ENCODE measurements at places on chromosomes 11 and 22.

DNA sequence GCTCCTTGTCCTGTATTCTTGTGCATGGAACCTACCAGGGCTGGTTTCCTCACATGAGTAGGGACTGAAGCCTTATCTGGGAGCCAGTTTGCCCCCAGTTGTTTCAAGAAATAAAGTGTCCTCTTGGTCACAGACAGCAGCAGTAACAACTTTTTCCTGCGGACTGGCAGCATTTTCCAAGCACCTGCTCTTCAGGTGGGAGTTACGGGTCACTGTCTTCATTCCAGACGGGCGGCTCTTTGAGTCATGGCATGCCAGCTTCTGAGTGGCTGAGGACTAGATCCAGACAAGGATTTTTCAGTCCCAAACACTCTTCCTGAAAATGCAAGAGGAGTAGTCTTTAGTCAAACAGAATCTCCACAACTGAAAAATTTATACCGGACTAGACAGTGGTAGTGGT, 2.7 kb upstream of the CD44 start:
- no peak for DNase-seq

DNA sequence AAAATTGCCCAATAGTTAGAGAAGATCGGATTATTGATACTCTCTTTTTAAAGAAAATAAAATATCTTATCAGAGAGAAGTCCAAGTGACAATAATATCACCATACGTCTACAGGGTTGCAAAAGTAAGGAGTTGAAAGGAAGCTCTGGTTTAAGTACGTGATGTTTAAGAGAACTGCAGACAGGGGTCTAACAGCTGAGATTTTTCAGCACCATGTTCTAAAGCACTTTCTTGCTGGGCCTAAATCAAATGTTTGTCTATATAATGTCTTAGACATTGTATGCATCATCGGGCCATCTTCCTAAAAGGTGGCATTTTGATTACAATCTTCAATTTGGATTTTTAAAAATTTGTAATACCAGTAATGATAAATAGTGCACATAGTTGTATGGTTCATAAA, 133.3 kb downstream of the RRAS2 start:
- no peak for DNase-seq

DNA sequence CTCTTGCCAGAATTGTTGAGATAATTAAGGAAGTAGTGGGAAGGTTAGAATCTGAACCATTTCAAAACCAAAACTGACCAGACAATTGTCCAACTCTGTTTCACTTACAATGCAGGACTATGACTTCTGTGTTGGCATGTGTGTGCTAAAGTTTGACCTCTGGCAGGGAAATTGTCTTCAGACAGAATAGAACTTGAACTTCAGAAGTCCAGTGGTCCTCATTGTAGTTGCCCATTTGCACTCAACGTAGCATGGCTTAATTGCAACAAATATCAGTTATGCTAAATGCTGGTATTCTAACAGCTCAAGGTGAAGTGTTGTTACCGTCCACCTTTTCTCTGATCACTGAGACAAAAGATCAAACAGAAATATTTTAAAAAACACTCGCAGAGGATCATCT, 47.2 kb downstream of the BLID start:
- no peak for DNase-seq

DNA sequence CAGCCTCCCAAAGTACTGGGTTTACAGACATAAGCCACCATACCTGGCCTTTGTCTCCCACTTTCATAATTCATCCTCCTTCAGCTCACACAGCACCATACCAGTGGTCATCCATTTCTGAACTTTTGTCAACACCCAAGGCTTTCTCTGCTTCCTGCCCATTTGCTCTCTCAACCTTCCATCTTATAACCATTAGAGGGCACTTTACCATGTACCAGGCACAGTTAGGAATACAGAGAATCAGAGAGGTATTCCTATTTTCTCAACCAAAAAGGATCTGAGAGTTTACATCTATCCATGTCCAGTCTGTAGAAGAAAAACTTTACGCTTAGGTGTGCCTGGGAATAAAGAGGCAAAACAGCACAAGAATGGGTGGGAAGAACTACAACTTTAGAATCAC, 397.6 kb downstream of the BUD13 start:
- DNase-seq: no peak

DNA sequence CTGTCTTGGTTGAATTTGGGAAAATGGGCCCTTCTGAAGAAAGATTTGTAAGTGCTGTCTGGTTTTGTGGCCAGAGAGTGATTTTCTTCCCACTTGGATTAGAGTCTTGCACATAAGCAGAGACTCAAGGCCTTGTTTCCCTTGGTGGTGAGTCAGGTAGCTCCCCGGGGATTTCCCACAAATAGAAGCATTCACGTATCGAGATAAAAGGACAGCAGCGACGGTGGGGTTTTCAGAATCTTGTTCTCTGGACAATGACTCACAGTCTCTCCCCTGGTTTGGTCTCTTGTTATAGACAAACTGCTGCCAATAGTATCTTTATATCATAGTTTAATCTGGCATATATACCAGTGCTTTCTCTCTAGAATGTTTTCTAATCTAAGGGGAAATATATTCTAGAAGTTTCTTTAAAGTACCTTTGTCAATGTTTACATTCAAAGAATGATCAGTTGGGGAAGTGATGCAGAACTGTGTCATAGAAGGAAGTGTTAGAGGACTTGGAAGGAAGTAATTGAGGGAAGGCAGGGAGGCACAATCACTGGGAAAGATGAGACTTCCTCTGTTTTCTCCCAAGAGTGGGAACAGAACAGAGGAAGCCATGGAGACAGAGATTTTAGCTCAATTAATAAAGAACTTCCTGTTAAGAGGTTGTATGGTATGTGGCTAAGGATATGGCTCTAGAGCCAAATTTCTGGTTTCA, 18.1 kb downstream of the POLA2 start:
- DNase-seq: peak; percentile 80

DNA sequence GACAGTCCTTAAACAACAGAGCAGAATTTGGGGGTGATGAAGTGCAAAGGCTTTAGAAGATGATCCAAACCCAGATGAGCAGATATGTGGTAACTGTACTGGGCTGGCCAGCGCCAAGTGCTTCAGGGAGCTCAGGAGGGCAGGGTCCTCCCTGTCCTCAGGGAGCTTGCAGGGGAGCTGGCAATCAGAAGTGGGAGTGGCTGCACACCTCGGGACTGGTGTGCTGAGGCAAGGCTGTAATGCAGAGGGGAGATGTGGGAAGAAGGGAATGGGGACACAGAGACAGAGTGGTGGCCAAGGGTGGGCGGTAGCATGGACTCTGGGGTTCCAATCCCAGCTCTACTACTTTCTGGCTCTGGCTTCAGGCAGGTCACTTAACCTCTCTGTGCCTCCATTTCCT, 235.6 kb upstream of the NCAM1 start:
- peak; percentile 23 for DNase-seq

- no peak for DNase-seq
Measured at GRCh38 chr11:12144330-12145174, 34.2 kb downstream of the MICAL2 start.

- DNase-seq: no peak
Measured at GRCh38 chr11:94447149-94447548, 45.9 kb upstream of the GPR83 start.

DNA sequence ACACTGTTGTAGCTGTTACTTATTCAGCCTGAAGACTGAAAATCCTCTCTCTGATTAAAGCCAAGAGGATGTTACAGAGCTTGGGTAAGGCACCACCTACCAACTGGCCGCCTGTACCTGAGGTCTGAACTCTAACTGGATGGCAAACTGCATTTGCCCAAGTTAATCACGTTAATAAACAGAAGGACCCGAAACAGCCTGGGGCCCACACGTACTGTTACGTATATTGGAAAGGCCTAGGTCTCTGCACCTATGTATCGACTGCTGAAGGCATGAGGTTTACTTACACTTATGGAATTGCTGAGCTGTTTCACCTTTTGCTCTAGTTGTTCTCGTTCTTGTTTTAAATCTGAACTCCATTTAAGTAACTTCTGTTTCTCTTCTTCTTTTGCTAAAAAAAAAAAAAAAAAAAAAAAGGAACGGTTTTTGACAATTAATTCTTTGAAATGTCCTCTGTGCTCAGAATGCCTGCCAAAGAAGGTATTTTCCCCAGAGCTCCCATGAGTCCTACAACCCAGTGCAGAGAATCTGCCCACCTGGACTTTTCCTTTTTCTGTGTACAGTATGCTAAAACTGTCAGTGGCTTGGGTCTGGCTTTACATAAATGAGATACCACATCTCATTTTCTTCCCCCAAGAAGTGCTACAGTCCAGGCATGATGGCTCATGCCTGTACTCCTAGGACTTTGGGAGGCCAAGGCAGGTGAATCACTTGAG, 13.1 kb downstream of the LARGE2 start:
- DNase-seq: no peak

GRCh38 chr22:40764763-40765441, 54.2 kb downstream of the SLC25A17 start:
- no peak for DNase-seq

DNA sequence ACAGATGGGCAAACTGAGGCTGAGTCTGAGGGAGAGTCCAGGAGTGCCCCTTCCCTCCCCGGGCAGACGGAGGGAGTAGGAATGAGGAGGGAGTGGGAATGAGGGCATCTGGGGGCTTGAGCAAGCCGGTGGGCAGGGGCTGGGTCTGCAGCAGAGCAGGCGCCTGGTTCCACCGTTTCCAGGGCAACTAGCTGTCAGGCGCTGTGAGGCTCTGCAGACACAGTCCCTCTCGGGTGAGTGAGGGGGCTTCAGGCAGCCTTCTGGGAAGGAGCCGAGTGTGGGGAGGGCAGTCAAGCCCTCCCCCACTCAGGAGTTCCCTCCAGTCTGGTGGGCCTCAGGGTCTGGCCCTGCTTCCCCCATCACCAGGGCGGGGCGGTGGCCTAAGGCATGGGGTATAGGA, 19.0 kb downstream of the TMEM258 start:
- no peak for DNase-seq

DNA sequence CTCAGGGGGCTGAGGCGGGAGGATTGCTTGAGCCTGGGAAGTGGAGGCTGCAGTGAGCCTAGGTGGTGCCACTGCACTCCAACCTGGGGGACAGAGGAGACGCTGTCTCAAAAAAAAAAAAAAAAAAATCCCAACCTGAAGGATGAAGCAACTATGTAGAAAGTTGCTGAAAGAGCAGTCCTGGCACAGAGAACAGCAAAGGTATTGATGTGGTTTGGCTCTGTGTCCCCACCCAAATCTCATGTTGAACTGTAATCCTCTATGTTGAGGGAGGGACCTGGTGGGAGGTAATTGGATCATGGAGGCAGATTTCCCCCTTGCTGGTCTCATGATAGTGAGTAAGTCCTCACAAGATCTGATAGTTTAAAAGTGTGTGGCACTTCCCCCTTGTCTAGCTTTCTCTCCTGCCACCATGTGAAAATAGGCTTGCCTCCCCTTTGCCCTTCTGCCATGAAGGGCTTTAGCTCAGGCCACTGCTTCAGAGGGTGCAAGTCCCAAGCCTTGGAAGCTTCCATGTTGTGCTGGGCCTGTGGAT, 10.7 kb upstream of the SERPING1 start:
- no peak for DNase-seq

DNA sequence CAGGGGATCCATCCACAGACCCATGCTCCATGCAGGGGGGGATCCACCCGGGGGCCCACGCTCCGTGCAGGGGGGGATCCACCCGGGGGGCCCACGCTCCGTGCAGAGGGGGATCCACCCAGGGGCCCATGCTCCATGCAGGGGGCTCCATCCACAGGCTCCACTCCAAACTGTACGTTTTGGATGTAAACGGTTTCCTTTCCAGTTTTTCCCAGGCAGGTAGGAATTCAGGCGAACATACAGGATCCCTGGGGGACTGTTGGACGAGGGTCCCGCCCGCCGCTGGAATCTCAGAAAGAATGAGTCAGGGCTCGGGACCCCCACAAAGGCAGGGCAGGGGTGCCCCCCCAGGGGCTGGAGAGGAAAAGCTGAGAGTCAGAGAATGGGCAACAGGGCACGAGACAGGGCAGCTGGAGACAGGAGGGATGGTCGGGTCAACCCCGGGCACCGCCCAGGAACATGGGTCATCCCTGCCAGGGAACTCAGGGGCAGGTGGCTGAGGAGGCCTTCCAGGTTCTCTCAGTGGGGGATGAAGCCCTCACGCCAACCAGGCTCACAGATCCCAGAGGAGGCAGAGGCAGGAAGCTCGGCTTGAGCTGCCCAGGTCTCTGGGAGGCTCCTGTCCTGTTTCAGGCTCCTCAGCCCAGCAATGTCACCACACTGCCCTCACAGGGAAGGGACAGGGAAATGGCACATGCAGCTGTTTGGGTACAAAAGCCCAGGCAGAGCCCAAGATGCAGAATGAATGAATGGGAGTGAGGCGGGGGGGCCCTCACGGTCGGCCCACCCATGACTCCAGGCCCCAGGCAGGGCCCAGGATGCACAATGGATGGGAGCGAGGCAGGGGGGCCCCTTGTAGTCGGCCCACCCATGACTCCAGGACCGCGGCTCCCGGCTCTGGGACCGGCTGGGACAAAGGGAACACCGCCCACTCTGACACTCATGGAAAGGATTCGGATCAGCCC, 200.2 kb downstream of the BRD1 start:
- DNase-seq: no peak

DNA sequence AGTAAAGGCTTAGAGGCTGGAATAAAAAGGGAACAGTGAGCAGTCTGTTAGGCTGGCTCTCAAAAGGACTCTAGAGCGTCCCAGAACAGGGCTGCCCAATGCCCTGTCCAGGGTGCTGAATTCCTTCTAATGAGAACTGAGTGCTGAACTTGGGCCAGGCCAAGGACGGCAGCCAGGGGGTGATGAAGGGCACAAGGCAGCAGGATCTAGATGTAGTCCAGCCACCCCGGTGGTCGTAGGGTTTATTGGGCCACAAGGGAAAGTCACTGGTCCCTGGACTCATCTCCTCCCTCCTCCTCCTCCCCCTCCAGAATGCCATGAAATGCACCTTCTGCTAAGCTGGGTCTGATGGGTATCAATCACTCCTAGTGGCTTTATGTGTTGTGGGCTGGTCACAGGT, 19.2 kb downstream of the NPTXR start:
- no peak for DNase-seq

DNA sequence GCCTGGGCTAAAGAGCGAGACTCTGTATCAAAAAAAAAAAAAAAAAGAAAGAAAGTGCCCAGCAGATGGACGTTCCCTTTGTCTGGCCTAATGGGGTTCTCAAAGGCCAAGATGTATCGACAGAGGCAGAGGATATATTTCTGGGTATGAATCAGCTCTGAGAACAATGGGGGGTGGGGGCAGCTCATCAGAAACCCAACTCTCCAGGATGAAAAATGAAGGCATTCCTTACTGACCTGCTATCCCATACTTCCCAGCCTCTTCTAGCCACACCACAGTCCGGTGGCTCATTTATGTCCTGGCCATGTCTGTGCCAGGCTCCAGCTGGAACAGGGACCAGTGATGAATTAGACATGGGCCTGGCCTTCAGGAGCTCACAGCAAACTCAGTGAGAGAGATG, 15.2 kb upstream of the POLD3 start:
- DNase-seq: no peak

GRCh38 chr22:27393371-27393770, 408.2 kb downstream of the MN1 start:
- DNase-seq: no peak
